Heart right ventricle (tissue), 16 donors: ENCODE measurements at places on chromosomes 6 and 20. TPM values are rescaled to one million over a fixed set of nuclear protein-coding genes. Genes with fewer than 3 reads are reported as not detected.

NFKBIL1 gene
- polyA plus RNA-seq, result 18.5 TPM

DNA sequence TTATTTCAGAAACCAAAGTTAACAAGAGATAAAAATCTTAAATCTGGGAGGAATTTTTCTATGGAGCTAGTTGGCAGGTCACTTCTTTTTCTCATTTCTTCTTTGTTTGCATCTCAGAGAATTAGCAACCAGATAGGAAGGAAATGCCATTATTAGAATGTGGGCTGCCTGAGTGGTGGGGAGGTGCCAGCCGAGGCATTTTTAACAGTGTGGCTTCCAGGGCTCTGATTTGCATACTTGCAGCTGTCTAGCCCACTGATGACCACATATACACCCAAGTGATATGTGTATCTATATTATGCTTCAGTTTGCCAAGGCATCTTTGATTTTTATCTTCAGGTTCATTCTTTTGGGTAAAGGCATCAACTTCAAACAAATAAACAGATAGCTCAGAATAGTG lies 206.7 kb downstream of the CLIC5 start:
- DNase-seq, result no peak

GRCh38 chr20:48287021-48287494 lies 501.8 kb upstream of the SULF2 start:
- DNase-seq, result no peak

DNA sequence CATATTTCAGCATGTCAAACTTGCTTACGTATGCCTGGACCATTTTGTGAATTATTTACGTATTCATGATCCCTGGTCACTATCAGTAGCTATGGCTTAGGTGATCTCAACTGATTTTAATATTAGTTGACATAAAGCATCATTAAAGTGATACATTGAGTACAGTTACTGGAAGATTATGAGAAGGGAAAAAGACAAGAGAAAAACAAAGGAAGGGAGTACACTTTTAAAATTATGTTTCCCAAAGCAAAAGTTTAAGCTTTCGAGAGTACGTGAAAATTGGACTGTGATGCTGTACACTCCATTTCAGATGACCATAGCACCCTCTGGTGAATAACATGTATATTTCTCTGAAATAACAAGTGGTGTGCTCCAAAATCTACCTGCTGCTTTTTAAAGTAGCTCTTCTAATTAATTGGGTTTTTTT lies 215.0 kb upstream of the HSF2 start:
- no peak for DNase-seq

DNA sequence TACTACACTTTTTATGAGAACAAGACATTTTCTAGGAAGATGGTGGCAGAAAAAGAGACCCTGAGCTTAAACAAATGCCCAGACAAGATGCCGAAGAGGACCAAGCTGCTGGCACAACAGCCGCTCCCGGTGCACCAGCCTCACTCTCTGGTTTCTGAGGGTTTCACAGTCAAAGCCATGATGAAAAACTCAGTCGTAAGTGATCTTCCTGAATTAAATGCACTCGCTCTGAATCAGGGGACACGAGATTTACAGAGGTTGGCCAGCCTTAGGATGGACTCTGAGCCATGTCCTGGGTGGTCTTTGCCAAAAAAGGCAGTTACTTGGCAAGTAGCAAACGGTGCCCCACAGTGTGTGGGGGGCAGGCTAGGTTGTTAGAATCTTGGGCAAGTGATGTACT lies 423 bp downstream of the PACRG start:
- no peak for DNase-seq

DNA sequence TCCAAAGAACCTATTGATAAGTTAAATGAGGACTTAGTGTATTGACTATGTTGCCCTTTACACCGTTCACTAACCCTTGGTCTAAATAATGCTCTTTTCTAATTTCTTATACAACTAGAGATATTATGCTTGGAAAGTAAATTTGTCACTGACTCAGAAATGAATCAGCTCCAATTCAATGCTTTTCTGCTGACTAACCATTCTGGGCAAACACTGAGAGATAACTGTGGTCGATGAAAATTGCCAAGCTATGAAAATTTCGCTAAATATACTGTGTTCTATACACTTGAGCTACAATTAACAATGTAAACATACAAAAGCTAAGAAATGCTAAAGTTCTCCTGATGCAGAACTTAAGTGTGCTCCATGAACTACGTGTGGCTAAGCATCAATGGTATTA lies 23.1 kb upstream of the FBXO9 start:
- no peak for DNase-seq

- DNase-seq, result no peak
These were observed 38.8 kb downstream of the RCAN2 start for GRCh38 chr6:46452312-46452917.

GRCh38 chr6:113786168-113786567 lies 71.0 kb upstream of the MARCKS start:
- no peak for DNase-seq

HTR1E gene
- polyA plus RNA-seq, result not detected

DNA sequence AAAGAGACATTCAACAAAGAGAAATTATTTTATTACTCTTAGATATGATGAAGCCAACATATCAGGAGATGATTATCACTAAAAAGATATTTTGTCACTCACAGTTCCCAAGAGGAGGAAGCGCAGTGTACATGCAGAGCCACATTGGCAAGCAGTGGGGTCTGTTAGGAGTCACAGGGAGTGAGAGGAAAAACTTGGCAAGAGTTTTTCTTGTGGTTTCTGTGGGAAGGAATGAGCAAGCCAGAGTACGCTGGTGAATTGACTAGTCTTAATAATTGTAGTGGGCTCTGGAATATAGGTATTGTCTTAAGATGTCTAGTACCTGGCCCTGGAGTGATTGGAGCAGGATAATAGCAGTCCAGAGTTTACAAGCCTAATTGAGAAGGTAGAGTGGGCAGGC lies 1095.2 kb downstream of the GRIK2 start:
- no peak for DNase-seq

DNA sequence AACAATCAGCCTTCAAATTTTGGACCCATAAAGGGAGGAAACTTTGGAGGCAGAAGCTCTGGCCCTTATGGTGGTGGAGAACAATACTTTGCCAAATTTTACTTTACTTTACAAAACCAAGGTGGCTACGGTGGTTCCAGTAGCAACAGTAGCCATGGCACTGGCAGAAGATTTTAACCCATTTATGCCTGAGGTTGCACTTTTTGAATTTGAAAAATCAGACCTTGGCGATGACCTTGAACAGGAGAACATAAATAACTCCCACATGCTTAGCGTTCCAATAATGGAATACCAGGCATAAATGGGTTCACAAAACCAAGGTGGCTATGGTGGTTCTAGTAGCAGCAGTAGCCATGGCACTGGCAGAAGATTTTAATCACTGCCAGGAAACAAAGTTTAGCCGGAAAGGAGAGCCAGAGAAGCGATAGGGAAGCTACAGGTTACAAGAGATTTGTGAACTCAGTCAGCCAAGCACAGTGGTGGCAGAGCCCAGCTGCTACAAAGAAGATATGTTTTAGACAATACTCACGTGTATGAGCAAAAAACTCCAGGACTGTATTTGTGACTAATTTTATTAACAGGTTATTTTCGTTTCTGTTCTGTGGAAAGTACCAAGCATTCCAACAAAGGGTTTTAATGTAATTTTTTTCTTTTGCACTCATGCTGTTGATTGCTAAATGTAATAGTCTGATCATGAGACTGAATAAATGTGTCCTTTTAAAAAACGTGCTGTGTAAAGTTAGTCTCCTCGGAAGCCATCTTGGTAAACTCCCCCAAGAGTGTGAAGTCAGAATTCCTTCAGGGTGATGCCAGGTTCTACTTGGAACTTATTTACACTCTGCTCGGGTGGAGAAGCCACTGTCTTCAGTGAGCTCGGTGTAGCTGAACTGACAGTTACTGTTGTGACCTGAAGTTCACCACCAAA lies 6.7 kb downstream of the SFT2D1 start:
- no peak for DNase-seq

DNA sequence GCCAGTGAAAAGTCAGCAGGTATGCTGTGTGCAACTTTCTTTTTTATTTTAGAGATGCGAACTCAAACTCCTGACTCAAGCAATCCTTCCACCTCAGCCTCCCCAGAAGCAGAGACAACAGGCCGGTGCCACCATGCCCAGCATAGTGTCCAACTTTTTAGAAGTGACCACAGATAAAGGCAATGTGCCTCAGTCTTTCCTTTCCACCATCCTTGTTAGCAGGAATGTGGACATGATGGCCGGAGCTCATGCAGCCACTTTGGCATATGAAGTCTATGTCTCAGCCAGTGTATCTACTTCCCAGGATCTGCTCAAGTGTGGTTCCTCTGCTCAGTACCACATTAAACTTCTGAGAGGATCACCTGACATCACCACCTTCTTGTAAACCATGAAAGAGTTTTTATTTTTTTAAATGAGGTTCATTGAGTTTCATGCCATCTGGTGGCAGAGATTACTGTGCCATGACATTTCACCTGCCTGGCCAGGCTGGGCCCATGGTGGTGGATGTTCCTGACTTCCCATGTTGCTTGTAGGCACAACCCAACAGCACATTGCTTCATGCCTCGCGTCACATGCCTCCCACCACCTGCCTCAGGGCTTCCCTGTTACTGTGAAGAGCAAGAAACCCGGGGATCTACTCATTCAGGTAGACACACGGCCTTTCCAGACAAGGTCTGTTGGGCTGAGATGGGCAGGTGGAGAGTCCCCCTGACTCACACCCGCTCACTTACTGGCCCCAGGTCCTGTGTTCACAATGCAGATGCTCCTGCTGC lies 216.5 kb downstream of the LY86 start:
- DNase-seq, result no peak

CSNK2A1 gene
- polyA plus RNA-seq, result 38.2 TPM

DNA sequence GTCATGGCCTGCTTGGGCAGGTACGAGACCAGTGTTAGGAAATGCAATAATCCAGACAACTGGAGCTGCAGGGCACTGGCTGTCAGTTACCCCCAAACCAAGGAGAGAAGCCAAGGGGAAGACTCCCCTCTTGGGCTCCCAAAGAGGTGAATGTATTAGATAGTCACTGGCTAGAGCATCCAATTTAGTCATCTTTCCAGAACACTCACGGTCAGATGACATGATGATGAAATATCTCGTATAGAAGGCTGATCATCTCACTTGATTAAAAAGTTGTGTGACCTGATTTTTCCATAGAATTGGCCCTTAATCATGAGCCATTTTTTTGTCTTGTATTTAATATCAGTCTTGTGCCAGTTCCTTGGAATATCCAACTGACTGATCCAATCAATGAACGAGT lies 40.7 kb downstream of the SLC22A3 start:
- no peak for DNase-seq

GRCh38 chr6:81241126-81242041 lies 511.1 kb downstream of the TENT5A start:
- DNase-seq, result no peak

GRCh38 chr6:158026901-158027589 lies 45.4 kb downstream of the SYNJ2 start:
- no peak for DNase-seq

OR2H1 gene
- not detected for polyA plus RNA-seq

DNA sequence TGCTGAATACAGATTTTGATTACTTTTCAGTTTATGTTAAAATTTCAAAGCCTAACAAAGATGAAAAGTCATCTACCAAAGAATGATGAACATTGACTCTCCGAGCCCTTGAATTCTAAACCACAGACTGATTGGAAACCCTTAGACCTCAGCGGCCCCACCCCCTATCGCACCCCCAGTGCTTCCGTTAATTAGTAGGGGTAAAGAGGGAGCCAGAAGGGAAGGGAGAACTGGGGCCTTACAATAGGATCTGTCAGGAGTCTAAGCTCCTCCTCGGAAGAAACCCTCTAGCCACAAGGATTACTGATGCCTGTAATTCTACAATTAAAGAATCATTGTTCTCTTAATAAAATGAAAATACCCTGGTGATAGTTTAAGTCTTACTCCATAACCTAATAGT lies 79.7 kb upstream of the JARID2 start:
- no peak for DNase-seq

DNA sequence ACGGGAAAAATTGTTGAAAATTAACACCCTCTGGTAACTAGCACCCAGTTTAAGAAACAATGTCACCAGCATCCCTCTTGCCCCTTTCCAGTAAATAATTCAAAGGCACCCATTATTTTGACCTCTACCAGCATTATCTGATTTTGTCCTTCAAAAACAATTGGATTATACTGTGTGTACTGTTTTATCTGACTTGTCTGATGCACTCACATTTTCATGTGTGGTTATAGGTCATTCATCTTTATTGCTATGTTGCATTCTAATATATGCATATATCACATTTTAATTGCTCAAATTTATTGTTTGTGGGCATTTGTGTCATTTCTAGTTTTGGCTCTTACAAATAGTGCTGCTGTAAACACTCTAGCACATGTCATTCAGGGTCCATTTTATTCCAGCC lies 260.9 kb upstream of the PRDM1 start:
- DNase-seq, result no peak

TMEM63B gene
- polyA plus RNA-seq, result 20.3 TPM

- DNase-seq, result no peak
These were observed 708.7 kb downstream of the UTRN start for GRCh38 chr6:144993870-144994269.

DNA sequence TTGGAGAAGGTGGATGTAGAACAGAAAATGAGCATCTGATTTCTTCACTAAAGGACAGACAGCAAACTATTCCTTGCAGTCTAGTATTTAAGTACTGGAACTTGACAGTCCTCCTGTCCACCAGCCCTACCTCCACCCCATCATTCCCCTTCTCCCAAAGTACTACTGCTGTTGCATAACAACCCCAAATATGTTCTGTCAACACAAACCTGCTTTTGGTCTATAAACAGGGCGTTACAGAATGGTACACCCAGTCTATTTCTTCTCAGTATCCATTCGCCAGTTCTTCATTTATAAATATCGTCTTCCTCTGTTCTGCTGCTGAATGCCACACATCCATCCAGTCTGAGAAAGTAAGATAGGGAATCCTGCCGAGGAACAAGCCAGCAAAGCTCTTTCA lies 27.7 kb upstream of the SLC22A1 start:
- no peak for DNase-seq

LRRC73 gene
- polyA plus RNA-seq, result 0.44 TPM

GRCh38 chr6:52061481-52061880 lies 25.9 kb downstream of the PKHD1 start:
- DNase-seq, result no peak

- DNase-seq, result no peak
These were observed 46.4 kb downstream of the SPATA2 start for GRCh38 chr20:49868964-49869363.

DNA sequence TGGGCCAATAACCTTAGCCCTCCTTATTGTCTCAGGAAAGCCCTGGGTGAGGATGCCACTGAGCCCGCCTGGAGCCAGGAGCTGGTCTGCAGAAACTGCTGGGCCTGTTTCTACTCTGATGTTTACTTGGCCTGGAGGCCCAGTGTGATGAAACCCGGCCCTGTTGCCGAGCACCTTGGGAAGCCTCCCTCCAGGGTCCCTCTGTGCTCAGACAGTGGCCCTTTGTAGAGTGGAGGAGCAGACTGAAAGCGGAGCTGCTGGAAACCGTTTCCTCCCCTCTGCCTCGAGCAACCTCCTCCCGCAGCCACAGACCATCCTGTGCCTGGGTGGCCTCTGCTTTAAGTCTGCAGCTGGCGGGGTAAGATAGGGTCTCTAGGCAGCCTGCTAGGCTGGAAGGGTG lies 84.1 kb upstream of the EPB41L1 start:
- no peak for DNase-seq

GRCh38 chr20:17957505-17958363 lies 10.9 kb downstream of the SNX5 start:
- DNase-seq, result no peak

- DNase-seq, result no peak
These were observed 26.8 kb upstream of the CRIP3 start for GRCh38 chr6:43335469-43335868.

- DNase-seq, result no peak
These were observed 42.8 kb upstream of the LOC128125822 start for GRCh38 chr6:63529498-63529897.

SLC35B2 gene
- 9.1 TPM for polyA plus RNA-seq
